H54 (cell line): ENCODE measurements at places on chromosomes 5 and 9.
A peak's percentile ranks its signal among the peaks of the same experiment; 100 is the strongest.

- DNase-seq, result peak; percentile 92
These were observed 15.6 kb downstream of the FCN2 start for GRCh38 chr9:134895908-134896833.

DNA sequence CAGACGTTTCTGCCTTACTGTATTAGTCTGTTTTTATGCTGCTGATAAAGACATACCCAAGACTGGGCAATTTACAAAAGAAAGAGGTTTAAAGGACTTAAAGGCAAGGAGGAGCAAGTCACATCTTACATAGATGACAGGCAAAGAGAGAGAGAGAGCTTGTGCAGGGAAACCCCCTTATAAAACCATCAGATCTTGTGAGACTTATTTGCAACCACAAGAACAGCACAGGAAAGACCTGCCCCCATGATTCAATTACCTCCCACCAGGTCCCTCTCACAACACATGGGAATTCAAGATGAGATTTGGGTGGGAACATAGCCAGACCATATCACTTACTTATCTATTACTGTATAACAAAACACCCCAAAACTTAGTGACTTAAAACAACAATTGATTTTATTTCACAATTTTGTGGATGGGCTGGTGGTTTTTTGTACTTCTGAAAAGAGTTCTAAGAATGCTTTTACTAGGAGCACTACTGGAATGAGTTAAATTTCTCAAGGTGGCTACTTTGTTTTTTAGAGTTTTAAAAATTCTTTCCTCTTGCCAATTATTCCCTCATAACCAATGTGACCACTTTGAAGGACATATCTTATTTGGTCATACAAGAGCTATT lies 10.3 kb downstream of the RUSC2 start:
- no peak for DNase-seq

- no peak for DNase-seq
These were observed 34.2 kb upstream of the HSD17B4 start for GRCh38 chr5:119417891-119418605.

GRCh38 chr5:135107986-135108385 lies 74.0 kb upstream of the PITX1 start:
- no peak for DNase-seq

DNA sequence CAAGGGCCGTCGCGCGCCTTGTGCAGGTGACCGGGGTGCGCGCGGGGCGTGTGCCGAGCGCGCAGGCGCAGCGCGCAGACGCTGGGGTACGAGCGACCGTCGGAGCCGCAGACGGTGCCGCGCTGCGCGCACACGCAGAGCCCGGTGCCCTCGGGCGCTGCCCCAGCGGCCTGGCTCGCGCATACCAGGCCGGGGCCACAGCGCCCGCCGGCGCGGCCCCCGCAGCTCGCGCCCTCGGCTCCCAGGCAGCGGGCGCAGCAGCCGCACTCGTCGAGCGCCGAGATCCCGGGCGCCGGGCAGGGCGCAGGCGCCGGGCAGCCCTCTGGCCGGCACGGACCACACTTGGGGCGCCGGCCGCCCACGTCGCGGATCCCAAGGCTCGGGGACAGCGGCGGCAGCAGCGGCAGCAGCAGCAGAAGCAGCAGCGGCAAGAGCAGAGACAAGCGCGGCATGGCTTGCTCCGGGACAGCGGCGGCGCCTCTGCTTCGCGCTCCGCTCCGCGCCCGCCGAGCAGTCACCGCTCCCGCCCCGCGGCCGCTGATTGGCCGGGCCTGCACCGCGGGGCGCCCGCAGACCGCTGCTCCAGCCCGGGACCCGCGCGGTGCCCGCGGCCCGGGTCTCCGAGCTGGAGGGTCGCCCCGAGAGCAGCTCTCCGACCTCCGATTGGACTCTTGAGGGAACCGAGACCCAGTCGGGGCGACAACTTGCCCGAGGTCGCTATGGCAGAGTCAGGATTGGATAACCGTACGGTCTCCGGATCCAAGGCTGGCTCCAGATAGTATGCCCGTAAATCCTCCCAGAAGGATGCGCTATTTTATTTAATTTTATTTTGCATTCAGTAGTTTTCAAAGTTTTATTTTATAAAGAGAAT lies at the start of gene IGFBPL1:
TSS of gene IGFBPL1 (minus strand) at position 482 of the 871 bp plus-strand sequence. CDS start at position 452, 30 bp downstream.
- DNase-seq, result no peak

- no peak for DNase-seq
These were observed 4.6 kb downstream of the RPP25L start for GRCh38 chr9:34607331-34607730.

GRCh38 chr5:179192185-179192890 lies 132.2 kb downstream of the ZNF354C start:
- no peak for DNase-seq

DNA sequence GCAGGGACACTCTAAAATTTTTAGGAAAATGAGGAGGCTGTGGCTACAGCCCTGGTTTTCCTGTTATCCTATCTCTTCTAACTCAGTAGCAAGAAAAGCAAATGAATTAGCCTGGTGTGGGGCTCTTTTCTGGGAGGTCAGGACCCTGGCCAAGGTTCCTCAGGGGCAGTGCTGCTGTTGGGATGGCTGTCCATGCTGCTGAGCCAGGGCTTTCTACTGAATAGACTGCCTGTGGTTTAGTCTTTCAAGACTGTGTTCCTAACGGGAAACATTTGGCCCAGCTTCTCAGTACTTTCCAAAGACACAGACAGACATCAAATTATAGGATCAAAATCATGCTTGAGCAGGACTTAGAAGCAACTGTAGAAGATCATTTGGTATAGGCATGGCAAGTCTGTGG lies 18.1 kb downstream of the TNC start:
- DNase-seq, result no peak

GRCh38 chr5:101212942-101213514 lies 309.9 kb upstream of the ST8SIA4 start:
- DNase-seq, result no peak
